ENCODE measurements at places on chromosomes 4 and X. TPM values are rescaled to one million over a fixed set of nuclear protein-coding genes. Genes with fewer than 3 reads are reported as not detected.

Gene ITM2A
- total RNA-seq = 135 TPM

Gene UNC5C
- total RNA-seq = not detected

Gene SLC6A14
- total RNA-seq = not detected

Gene MAGEA11
- total RNA-seq = not detected

DNA sequence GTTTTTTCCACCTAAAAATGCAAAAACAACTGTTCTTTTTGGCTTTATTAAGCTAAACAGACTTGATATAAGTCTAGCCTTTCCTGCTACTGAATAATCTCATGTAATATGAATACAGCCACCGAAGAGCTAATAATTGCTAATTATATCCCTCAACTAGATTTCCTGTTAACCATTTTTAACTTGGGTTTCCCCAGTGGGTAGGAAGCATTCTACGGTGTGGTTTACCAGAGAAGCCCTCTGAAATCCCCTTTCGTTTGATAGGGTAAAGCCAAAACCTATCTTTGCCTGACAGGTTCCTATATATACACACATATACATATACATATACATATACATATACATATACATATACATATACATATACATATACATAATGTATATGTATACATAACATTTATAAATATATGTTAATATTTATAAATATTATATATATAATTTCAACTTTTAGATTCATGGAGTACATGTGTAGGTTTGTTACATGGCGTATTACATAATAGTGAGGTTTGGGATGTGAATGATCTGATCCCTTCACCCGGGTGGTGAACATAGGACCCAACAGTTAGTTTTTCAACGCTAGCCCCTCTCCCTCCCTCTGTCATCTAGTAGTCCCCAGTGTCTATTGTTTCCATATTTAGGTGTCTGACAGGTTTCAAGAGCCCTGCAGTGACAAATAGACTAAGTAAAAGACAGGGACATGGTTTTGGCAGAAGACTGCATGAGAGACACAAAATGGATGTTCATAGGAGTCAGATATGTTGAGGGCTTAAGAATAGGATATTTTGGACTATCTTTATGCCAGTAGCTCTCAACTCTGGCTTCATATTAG, 62.4 kb downstream of the ATXN3L start:
- no peak for DNase-seq

DNA sequence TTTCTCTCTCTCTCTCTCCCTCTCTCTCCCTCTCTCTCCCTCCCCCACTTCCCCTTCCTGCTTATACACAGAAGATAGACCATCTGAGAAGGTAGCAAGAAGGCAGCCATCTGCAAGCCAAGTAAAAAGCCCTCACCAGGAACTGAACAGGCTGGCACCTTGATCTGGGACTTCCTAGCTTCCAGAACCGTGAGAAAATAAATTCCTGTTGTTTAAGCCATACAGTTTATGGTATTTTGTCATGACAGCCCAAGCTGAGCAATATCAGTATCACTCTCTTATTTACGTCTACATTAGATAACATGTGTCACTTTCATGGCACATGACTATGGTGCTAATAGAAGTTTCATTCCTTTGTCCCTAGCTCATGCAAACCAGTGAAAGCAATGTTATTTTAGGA, 581.1 kb downstream of the INPP4B start:
- DNase-seq = peak; percentile 16

GRCh38 chr4:85475631-85476233, 782 bp downstream of the ARHGAP24 start:
- DNase-seq = no peak

DNA sequence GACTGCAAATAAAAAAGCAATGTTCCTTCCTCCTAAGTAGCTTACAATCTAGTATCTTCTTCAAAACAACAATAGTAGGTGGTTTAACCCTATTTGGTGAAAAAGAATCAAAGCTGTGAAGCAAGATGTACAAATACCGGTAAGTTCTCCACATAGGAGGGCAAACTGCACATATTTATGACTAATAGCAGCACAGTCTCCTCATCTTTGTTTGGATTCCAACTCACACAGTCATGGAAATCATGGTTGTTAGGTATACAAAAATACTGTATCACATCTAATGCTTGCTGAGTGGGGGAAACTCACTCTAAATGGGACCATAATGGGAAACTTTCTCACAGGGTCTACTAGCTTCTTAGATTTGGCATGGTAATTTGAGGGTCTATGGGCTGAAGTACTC, 597.2 kb downstream of the INPP4B start:
- DNase-seq = no peak

- no peak for DNase-seq
Measured at GRCh38 chrX:47587906-47588735, 5.9 kb downstream of the TIMP1 start.

DNA sequence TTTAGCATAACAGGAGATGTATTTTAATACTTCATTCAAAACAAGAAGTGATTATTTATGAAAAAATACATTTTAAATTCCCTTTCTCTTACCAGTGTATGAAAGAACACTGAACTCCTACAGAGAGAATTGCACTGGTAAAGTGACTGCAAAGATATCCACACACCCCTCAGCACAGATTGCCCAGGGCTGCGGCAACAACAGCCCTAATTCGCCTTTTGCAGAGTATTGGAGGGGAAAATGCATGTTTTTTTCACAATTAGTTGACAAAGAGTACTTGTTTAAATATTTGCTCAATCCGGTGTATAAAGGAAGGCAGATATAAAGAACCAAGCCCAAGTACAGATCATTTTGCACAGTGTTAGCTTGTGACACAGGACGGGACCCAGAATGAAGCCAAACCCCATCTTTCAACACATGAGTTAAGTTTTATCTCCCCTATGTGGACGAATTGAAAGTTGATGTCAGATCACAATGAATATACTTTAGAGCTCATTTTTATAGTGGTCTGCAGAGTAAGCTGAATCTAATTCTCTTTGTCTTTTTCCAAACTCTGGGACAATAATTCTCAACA, 551.4 kb upstream of the IGFBP7 start:
- no peak for DNase-seq

DNA sequence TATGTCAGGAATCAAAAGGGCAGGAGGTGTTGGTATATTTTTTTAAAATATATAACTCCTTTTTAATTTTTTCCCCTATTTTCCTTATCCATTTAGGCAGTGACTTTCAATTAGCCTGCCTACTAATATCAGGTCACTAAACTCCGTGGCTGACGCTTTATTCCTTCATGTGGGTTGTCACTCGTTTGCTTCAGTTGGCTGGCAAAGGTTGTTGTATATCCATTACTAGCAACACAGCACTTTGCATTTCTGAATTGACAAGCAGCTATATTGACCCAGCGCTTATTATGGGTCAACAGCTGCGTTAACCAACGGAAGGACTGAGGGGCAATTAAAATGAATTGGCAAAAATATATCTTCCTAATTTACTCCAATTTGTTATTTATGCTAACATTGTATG, 87.7 kb downstream of the ARX start:
- no peak for DNase-seq

DNA sequence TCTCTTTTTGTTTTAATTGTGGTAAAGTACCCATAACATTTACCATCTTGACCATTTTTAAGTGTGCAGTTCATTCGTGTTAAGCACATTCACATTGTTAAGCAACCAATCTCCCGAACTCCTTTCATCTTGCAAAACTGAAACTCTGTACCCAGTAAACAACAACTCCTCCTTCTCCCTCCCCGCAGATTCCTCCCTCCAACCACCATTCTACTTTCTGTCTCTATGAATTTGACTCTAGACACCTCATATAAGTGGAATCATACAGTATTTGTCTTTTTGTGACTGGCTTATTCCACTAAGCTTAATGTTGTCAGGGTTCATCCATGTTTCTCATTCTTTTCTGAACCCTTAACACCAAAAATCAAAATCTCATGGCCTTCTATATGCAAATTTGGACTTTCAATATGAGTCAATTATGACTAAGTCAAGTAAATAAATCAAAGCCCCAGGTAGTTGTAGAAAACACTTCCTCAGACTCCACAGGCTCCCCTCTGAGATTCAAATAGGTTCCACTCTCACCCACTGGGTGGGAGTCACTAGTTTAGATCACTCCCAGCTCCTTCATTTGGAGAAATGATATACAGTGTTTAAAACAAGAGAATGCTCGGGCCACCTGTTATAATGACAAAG, 9.8 kb upstream of the RTL5 start:
- DNase-seq = peak; percentile 25

- no peak for DNase-seq
Measured at GRCh38 chr4:127236889-127237288, 395.9 kb upstream of the INTU start.

DNA sequence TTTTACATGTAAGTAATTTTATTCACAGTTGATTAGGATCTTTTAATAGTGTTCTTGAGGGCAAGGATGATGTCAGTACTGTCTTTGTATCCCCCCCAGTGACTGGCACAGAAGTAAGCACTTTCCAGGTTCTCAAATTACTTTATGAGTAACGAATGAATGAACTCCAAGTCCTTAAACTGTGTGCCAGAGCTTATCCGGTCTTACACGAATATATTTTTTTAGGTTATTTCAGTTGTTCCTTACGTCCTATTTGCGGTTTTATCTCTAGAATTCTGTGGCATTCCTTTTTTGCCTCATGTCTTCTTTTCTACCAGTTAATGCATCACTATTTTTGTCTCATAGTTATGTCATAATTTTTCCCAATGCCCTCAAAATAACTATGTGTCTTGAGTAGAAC, 106.9 kb upstream of the MID1IP1 start:
- DNase-seq = no peak

- DNase-seq = no peak
Measured at GRCh38 chr4:102439812-102440211, 61.3 kb upstream of the NFKB1 start.

DNA sequence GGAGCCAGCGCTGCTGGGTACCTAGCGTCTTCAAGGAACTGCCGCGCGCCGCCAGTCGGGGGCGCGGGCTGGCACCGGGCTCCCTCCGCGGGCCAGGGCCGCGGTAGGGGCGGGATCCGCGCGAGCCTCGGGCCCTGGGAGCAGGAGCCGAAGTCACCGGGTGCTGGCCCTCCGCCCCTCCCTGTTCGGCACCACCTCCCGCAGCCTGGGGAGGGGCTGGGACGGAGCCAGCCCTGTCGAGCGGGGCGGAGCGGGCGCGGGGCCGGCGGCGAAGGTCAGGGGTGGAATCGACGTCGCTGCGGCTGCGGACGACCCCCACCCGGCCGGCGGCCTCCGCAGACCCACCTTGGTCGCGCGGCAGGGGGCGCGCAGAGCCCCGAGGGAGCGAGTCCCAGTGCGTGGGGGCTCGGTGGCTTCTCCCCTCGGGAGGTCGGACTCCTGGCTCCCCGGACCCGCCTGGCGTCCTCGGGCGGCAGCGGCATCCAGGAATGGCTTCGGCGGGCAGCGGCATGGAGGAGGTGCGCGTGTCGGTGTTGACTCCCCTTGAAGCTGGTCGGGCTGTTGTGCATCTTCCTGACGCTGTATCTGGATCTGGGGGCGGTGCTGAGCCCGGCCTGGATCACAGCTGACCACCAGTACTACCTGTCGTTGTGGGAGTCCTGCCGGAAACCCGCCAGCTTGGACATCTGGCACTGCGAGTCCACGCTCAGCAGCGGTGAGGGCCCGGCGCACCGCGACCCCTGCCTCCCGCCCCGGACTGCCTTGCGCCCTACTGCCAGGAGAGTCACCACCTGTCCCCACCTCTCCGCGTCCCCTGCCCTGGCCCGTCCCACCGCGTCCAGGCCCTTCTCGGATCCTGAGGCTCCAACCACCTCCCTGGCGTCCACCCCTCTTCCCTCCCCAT, 50.5 kb upstream of the FAM47C start:
- no peak for DNase-seq

- DNase-seq = no peak
Measured at GRCh38 chr4:140195806-140196205, 41.8 kb upstream of the MAML3 start.

GRCh38 chr4:34932591-34932990, 1311.7 kb downstream of the ARAP2 start:
- no peak for DNase-seq

DNA sequence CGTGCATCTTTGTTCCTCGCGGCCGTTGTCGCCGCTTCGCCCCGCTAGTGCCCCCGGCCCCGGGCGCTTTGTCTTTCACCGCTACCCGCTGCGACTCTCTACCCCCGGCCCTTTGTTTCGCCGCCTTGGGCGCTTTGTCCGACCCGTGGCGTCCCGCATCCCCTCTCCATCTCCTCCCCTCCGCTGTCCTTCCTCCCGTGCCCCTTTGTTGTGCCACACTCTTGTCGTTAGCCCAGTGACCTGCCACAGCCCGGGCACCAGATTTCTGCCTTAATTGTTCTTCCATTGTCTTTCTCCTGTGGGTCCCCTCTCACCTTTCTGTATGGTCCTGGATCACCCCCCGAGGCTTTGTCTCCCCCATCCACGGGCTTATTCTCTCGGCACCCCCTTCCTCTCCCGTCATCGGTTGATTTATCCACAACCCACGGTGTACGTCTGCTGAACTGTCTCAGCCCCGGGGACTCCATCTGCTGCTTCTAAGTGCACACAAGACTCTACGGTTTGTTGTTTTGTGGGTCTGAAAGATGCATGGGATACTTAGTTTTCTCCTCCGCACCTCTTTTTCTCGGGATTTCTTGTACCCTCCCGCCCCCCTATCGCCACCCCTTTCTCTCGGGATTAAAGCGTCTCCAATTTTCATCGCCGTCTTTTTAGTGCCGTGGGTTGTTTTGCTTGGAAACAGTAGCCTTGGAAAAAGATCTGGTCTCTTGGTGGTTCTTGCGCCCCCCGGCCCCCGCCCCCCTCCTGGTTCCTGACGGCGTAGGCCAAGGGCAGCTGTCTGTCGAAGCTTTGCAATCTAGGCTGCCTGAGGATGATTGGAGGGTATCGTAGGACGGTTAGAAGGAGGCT, 783 bp downstream of the RBPJ start:
- no peak for DNase-seq

- no peak for DNase-seq
Measured at GRCh38 chr4:25795091-25795490, 67.7 kb downstream of the SEL1L3 start.

- DNase-seq = no peak
Measured at GRCh38 chr4:182145334-182145905, 97.8 kb upstream of the TENM3 start.

DNA sequence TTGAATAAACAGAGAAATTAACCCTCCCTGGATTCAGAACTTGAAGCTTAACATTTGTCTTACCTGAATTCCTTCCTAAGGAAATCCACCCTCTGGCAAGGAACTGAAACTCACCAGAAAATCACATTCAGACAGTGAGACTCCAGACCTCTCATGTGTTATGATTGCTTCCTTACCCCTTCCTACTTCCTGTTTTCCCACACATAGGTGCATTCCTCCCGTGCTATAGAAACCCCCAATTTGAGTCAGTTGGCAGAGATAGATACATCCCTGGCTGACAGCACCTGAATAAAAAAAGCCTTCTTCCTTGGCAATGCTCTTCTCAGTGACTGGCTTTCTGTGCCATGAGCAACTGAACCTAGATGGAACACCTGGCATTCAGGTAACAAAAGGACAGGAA, 157.0 kb upstream of the SMIM31 start:
- DNase-seq = no peak

- DNase-seq = no peak
Measured at GRCh38 chr4:112073181-112073580, 72.1 kb upstream of the FAM241A start.

DNA sequence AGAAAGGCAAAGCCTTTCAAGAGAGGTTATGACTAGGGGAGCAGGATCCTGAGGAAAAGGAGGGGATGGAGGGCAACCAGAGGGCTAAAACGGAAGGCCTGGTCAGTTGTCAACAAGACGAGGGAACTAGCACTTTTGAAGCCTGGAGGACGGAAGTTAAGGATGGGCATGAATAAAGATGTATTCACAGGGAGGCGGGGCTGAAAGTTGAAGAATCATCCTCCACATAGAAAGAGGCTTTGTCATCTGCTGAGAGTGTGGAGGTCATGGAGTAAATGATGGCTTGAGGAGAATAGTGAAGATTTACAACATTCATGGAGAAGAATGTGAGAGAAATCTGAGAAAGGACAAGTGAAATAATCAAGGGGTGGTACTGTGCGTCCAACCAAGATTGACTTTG, 137.5 kb downstream of the MAGEB17 start:
- no peak for DNase-seq
